ENCODE measurements at places on chromosomes 3 and 15.

GRCh38 chr3:24400450-24400849, 94.2 kb downstream of the THRB start:
- H3K27ac ChIP-seq = no peak overlapping the region
- DNase-seq = no peak
- H3K4me1 ChIP-seq = no peaks in the 10 kb centered on the region
- no peak overlapping the region for H3K4me3 ChIP-seq

- no peaks in the 10 kb centered on the region for H3K27me3 ChIP-seq
- no peak overlapping the region for H3K4me3 ChIP-seq
- no peaks in the 10 kb centered on the region for H3K36me3 ChIP-seq
- no peak overlapping the region for H3K27ac ChIP-seq
- no peaks in the 10 kb centered on the region for H3K4me1 ChIP-seq
- DNase-seq = no peak
Observed at GRCh38 chr3:192010490-192010889, 549.5 kb downstream of the PYDC2 start.

DNA sequence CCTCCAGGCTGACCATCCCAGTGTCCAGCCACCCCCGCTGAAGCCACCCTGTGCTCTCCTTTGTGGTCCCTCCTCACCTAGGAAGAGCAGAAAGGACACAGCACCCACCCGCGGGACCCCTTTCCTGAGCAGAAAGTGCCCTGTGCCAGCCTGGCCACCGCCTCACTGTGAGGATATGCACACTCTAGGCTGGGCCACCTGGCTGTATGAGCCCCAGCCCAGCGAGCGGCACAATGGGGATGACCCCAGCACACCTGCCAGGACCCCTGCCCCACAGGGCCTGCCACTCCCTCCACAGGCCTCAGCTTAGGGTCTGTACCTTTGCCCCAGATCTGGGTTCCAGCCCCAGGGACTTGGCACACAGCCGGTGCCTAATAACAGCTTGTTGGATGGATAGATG, 47.9 kb upstream of the FURIN start:
- no peak overlapping the region for H3K4me3 ChIP-seq
- no peak overlapping the region for H3K27ac ChIP-seq
- H3K27me3 ChIP-seq = no peaks in the 10 kb centered on the region
- DNase-seq = no peak

GRCh38 chr3:59641169-59641899, 591.5 kb upstream of the CFAP20DC start:
- no peaks in the 10 kb centered on the region for H3K36me3 ChIP-seq
- no peaks in the 10 kb centered on the region for H3K4me1 ChIP-seq
- no peak overlapping the region for H3K4me3 ChIP-seq
- no peak overlapping the region for H3K27ac ChIP-seq
- H3K27me3 ChIP-seq = no peaks in the 10 kb centered on the region

DNA sequence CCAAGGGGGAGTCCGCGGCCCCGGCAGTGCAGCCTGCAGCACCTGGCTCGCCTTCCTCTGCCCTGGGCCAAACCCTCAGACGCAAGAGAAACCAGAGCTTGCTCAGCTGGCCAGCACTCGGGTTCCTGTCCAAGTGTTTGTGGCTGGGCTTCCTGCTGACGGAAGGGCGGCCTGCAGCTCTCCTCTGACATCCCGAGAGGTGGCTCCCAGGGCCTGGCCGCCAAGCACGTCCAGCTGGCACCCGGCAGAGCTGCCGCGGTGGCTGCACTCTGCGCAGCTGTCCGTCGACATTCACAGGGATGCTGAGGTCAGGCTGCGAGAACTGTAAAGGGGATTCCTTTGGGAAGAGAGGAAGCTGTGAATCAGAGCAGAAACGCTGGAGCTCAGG, 85.6 kb downstream of the CPN2 start:
- peak overlapping the region; percentile 70 for H3K27ac ChIP-seq
- H3K4me3 ChIP-seq = 0 out of 2 replicates have a peak overlapping the region, but pooled peaks have one; percentile 9
- H3K36me3 ChIP-seq = no peaks in the 10 kb centered on the region
- DNase-seq = peak; percentile 92

- no peak for DNase-seq
- no peaks in the 10 kb centered on the region for H3K4me1 ChIP-seq
- peaks cover 2% of the 10 kb centered on the region for H3K36me3 ChIP-seq
- H3K4me3 ChIP-seq = no peak overlapping the region
Observed at GRCh38 chr15:89198934-89199333, 22.4 kb downstream of the RLBP1 start.

DNA sequence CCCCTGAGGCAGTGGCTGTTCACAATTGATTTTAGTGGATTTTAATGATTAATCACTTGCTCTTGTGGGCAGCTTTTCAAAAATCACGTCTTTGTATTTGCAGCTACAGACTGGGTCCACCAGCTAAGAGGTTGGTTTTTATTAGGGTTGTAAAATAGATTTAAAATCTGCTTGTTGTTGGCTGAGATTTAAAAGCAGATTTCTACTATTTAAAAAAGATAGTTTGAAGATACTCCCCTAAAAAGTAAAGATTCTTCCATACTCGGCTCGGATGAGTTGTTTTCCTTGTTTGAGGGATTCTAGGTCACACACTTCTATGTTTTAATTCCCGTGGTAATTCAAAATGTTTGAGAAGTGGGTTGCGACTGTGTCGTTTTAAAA, 1.7 kb downstream of the KLHL24 start:
- no peak for DNase-seq
- H3K4me1 ChIP-seq = peaks cover 3% of the 10 kb centered on the region
- H3K4me3 ChIP-seq = peak overlapping the region; percentile 97
- H3K27me3 ChIP-seq = no peaks in the 10 kb centered on the region

GRCh38 chr3:94693997-94694640, 631.3 kb downstream of the NSUN3 start:
- H3K27ac ChIP-seq = no peak overlapping the region
- no peak for DNase-seq
- no peak overlapping the region for H3K4me3 ChIP-seq
- H3K27me3 ChIP-seq = no peaks in the 10 kb centered on the region
- no peaks in the 10 kb centered on the region for H3K4me1 ChIP-seq
- H3K36me3 ChIP-seq = no peaks in the 10 kb centered on the region

GRCh38 chr15:39579487-39580116, 1.3 kb upstream of the THBS1 start:
- H3K4me1 ChIP-seq = peaks cover 11% of the 10 kb centered on the region
- peak overlapping the region; percentile 87 for H3K27ac ChIP-seq
- peaks cover 12% of the 10 kb centered on the region for H3K36me3 ChIP-seq

DNA sequence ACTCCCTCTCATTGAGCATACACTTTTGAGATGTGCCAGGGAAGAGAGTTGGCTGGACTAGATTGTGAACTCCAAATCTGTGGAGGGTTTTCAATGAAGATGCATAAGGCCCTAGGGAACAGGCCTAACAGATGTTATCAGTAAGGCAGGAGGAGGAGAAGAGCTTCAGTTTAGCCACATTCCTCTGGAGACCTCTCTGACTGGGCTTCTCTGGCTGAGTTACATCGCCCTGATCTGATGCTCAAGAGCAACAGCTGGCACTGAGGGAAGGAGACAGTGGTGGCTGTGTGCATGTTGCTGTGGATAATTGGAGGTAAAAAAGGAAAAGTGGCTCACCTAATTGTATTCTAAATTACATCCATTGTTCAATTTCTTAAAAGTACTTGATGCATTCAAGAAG, 206.4 kb upstream of the CFAP20DC start:
- no peak overlapping the region for H3K4me3 ChIP-seq
- no peak overlapping the region for H3K27ac ChIP-seq
- peak; percentile 34 for DNase-seq
- H3K4me1 ChIP-seq = no peaks in the 10 kb centered on the region
- H3K27me3 ChIP-seq = no peaks in the 10 kb centered on the region
- no peaks in the 10 kb centered on the region for H3K36me3 ChIP-seq

DNA sequence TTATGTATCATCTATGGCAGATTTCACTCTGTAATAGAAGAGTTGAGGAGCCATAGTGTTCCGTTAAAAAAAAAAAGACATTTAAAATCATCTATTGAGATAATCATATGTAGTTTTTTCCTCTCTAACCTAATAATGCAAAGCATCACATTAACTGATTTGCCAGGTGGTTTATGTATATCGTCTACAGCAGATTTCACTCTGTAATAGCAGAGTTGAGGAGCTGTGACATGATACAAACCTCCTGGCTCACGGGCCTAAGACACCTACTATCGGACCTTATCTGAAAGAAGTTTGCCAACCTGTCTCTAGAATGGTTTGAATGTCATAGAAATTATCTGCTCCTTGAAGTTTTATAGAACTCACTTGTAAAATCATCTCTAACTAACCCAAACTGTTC, 29.8 kb downstream of the CDCP1 start:
- no peaks in the 10 kb centered on the region for H3K4me1 ChIP-seq
- H3K27ac ChIP-seq = no peak overlapping the region
- no peaks in the 10 kb centered on the region for H3K36me3 ChIP-seq
- no peak overlapping the region for H3K4me3 ChIP-seq
- 0 out of 2 replicates have a peak, but pooled peaks cover 6% of the 10 kb centered on the region for H3K27me3 ChIP-seq

DNA sequence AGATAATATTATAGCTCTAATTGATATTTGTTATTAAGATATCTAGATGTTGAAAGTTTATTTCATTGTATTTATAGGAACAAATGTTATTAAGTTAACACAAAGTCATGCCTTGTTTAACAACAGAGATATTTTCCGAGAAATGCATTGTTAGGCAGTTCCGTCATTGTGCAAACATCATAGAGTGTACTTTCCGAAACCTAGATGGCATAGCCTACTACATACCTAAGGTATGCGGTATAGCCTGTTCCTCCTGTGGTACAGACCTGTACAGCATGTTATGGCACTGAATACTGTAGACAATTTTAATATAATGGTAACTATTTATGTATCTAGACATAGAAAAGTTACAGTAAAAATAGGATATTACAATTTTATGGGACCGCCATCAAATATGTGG, 114.3 kb downstream of the NAALADL2 start:
- H3K4me3 ChIP-seq = no peak overlapping the region
- H3K27ac ChIP-seq = no peak overlapping the region
- DNase-seq = no peak
- H3K4me1 ChIP-seq = no peaks in the 10 kb centered on the region

DNA sequence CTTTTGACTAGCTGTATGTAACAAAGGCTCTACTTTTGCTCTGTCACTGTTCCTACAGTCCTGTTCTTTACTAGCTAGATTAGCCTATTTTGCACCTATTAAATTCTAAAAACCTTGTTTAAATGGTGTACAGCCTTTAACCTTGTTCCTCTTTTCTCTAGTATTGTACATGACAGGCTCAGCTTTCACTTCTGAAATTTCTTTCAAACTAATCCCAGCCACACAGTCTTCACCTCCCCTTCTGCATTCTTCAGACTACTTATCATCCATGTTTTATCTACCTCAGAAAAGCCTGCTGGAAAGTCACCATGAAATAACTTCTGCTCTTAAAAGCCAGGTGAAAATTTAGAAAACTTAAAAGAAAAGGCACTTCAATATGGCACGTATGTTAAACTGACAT, 122.4 kb downstream of the NECTIN3 start:
- H3K27ac ChIP-seq = no peak overlapping the region
- H3K4me1 ChIP-seq = no peaks in the 10 kb centered on the region
- peaks cover 12% of the 10 kb centered on the region for H3K36me3 ChIP-seq
- H3K4me3 ChIP-seq = no peak overlapping the region

DNA sequence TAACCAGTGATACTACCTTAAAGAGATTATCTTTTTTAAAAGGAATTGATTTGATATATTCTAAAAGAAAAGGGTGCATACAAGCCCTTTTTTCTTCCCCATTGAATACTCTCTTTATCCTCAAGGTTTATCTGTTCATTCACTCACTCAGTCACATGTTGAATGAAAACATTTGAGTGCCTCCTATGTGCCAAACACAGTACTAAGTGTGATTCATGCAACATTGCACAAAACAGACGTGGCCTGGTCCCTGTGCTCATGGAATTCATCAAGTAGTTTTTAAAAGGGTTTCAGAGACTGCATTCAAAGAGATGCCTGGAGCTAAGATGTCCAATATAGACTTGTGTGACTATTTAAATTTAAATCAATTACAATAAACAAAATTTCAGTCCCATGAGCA, 462.2 kb upstream of the MDFIC2 start:
- no peak for DNase-seq
- H3K36me3 ChIP-seq = no peaks in the 10 kb centered on the region
- H3K4me1 ChIP-seq = no peaks in the 10 kb centered on the region
- H3K27ac ChIP-seq = no peak overlapping the region

Measured in SJCRH30 (cell line).